ENCODE measurements at places on chromosomes 4 and X.

DNA sequence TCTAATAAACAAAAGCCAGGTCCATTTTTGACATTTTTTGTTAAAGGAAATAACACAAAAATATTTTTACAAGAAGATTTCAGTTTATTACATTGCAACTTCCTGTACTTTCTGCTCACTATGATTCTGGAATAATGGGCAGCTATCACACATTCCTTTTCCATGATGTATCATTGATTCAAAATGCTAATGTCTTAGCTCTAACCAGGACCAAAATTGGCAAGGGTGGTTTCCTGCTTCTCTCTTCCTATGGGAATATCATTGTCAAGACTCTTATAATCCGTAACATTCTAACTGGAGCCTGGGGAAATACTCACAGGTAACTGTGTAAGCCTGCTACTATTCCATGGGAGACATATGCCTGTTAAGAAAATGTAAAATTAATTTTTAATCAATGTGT is 218.6 kb downstream of the DCAF12L2 start:
- H3K36me3 ChIP-seq: no peaks in the 10 kb centered on the region
- no peak overlapping the region for H3K27ac ChIP-seq
- H3K27me3 ChIP-seq: no peaks in the 10 kb centered on the region
- no peaks in the 10 kb centered on the region for H3K4me1 ChIP-seq

DNA sequence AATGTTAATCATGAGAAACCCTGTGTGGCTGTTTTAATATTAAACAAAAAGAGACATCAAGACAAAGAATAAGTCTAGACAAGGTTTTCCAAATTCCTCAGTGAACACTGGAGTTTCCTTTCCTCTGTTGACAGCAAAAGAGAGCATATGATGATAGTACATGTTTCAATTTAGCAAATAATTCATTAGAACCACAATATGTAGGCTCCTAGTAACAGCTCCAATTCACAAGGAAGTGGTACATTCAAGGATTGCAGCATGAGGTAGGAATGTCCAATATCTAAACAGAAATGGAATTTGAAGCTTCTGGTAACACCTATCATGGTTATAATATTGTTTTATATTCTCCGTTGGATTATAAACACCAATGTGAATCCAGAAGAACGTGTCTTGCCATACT is 203.8 kb upstream of the TECRL start:
- no peaks in the 10 kb centered on the region for H3K4me1 ChIP-seq
- H3K36me3 ChIP-seq: no peaks in the 10 kb centered on the region
- DNase-seq: no peak
- no peaks in the 10 kb centered on the region for H3K27me3 ChIP-seq
- no peak overlapping the region for H3K4me3 ChIP-seq

- peak; percentile 50 for DNase-seq
- peak overlapping the region; percentile 87 for H3K27ac ChIP-seq
- no peaks in the 10 kb centered on the region for H3K36me3 ChIP-seq
- H3K4me1 ChIP-seq: peaks cover 25% of the 10 kb centered on the region
- peak overlapping the region; percentile 81 for H3K4me3 ChIP-seq
- no peaks in the 10 kb centered on the region for H3K27me3 ChIP-seq
Observed at GRCh38 chrX:49053223-49054072, 5.4 kb upstream of the CCDC120 start.

GRCh38 chrX:155056877-155057792 is 13.8 kb downstream of the CMC4 start:
- DNase-seq: peak; percentile 16
- H3K4me3 ChIP-seq: peak overlapping the region; percentile 71
- peaks cover 7% of the 10 kb centered on the region for H3K36me3 ChIP-seq
- H3K27me3 ChIP-seq: no peaks in the 10 kb centered on the region

DNA sequence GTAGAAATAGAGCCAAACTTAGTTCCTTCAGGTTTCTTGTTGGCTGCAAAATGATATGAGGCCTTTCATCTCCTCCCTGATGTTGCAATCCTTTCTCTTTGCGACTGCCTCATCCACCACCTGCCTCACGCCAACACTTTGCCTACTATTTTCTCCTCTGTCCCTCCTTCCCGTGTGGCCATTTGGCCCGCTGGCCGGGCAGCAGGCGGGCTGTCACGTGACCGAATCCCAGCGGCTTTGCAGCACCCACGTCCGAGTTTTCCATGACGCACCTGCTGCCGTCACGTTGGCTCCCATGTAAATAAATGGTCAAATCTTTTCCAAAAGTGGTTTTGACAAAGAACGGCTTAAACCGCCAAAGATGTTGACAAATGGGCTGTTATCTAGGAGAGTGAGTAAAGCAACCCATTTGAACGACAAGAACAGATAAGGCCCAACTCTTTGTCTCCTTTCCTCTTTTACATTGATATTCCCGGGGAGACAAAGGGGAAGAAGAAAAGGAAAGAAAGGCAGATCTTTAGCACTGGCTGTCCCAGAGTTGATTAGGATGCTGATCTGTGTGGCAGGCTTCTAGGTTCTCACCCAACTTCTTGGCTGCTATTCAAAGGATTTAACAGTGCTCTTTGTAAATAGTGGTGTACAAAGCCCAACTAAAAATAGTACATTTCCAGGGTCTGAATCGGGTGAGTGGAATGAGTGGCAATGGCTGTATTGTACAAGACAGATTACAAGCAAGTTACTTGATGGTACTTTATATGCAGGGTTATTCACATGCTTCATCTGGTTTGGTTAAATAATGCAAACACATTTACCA is 174.2 kb upstream of the JADE1 start:
- no peaks in the 10 kb centered on the region for H3K4me1 ChIP-seq
- no peaks in the 10 kb centered on the region for H3K36me3 ChIP-seq
- no peak overlapping the region for H3K4me3 ChIP-seq

DNA sequence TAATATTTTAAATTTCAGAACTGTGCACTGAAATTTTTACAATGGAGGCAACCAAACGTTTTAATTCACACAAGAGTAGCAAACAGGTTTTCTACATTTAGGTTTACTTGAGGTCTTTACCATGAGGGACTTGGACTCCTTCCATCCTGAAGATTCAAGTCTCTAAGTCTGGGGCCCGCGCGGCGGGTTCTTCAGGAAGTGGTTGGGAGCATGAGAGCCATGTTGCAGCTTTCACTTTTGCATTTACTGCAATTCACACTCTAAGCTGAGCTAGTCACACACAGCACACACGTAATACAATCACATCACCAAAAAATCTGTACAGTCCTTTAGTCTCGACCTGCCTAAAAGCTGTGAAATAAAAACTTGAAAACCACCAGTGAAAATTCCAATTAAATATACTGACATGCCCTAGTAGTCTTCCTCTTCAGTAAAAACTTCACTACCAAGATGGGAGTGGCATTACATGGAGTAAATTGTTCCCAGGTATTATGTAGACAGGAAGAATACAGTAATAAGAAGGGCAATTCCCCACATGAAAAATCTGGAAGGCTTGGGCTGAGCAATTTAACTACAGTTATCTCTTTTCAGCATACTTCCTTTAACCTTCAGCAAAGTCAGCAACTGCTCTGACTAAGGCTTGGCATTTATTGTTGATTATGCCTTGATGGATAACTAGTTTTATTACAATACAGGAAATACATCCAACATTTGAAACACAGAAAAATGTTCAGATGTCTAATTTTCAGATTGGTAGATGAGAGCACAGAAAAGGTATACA is 571.1 kb upstream of the DIPK2B start:
- DNase-seq: no peak
- no peaks in the 10 kb centered on the region for H3K27me3 ChIP-seq
- no peaks in the 10 kb centered on the region for H3K36me3 ChIP-seq
- H3K27ac ChIP-seq: peak overlapping the region; percentile 88

- DNase-seq: no peak
- H3K4me3 ChIP-seq: no peak overlapping the region
- H3K4me1 ChIP-seq: no peaks in the 10 kb centered on the region
- H3K27me3 ChIP-seq: no peaks in the 10 kb centered on the region
- no peak overlapping the region for H3K27ac ChIP-seq
Observed at GRCh38 chr4:181950372-181951127, 292.7 kb upstream of the TENM3 start.

GRCh38 chr4:83318666-83319065 is 16.0 kb downstream of the HPSE start:
- H3K36me3 ChIP-seq: peaks cover 7% of the 10 kb centered on the region
- no peak overlapping the region for H3K27ac ChIP-seq
- no peak for DNase-seq

GRCh38 chr4:118783887-118784286 is 52.0 kb downstream of the SEC24D start:
- no peak for DNase-seq
- H3K4me1 ChIP-seq: no peaks in the 10 kb centered on the region
- no peak overlapping the region for H3K27ac ChIP-seq
- peaks cover 18% of the 10 kb centered on the region for H3K36me3 ChIP-seq
- H3K4me3 ChIP-seq: no peak overlapping the region

DNA sequence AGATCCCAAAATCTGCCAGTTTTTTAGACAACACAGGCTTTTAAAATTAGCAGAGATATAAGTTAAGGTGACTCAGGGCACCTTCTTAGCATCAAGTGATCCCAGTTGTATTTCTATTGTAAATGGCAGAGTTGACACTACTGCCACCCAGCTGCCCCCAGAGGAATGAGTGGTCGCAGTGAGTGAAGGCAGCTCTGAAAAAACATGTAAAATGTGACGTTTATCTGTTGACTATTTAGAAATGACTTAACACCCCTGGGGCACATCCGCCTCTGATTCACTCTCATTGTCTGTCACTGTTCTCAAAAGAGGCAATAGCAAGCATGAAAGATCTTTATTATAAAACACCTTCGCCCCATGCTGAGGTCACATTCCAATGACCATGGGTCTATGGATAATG is 592.4 kb downstream of the ACTRT1 start:
- H3K36me3 ChIP-seq: no peaks in the 10 kb centered on the region
- no peaks in the 10 kb centered on the region for H3K27me3 ChIP-seq
- no peak overlapping the region for H3K4me3 ChIP-seq
- no peak for DNase-seq
- H3K4me1 ChIP-seq: no peaks in the 10 kb centered on the region
- no peak overlapping the region for H3K27ac ChIP-seq

DNA sequence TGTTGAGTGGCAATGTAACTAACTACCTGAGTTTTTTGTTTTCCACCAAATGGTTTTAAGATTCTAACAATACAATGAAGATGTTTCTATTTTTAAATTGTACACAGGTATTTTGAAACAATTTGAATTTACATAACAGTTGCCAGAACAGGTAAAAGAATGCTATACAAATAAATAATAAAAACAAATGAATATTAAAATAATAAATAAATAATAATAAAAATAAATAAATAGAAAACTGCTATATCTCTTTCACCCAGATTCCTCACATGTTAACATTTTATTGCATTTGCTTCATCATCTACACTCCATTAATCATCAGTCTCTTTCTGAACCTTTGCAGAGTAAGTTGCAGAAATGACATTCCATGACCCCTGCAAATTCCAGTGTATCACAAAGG is 32.3 kb upstream of the DSPP start:
- no peaks in the 10 kb centered on the region for H3K36me3 ChIP-seq
- no peaks in the 10 kb centered on the region for H3K4me1 ChIP-seq
- H3K27me3 ChIP-seq: no peaks in the 10 kb centered on the region
- no peak for DNase-seq

- no peaks in the 10 kb centered on the region for H3K36me3 ChIP-seq
- H3K4me3 ChIP-seq: no peak overlapping the region
- no peaks in the 10 kb centered on the region for H3K4me1 ChIP-seq
- DNase-seq: no peak
- H3K27ac ChIP-seq: no peak overlapping the region
- peaks cover 6% of the 10 kb centered on the region for H3K27me3 ChIP-seq
Observed at GRCh38 chr4:99723612-99724011, 66.0 kb upstream of the C4orf54 start.

DNA sequence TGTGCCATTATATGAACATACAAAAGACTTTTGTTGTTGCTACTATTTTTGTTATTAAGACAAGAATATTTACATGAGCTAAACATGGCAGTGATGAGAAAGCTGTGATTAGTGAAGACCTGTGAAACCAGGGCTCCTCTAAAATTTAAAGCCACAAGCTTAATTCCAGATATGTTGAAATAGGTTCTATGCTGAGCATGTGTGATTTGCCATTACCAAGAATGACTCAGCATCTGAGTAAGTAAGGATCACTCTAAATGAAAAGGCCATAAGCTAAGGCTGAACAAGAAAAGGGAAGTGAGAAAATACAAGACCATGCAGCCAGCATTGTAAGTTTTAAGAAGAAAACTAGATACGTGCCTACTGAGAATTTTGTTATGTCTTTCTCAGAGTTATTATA is 75.9 kb upstream of the CAMK2D start:
- peaks cover 2% of the 10 kb centered on the region for H3K36me3 ChIP-seq
- peak overlapping the region; percentile 63 for H3K27ac ChIP-seq
- no peaks in the 10 kb centered on the region for H3K27me3 ChIP-seq
- no peak for DNase-seq

GRCh38 chrX:29535212-29536162 is 679.9 kb upstream of the MAGEB2 start:
- H3K27ac ChIP-seq: no peak overlapping the region
- no peaks in the 10 kb centered on the region for H3K36me3 ChIP-seq
- no peak for DNase-seq
- no peak overlapping the region for H3K4me3 ChIP-seq
- no peaks in the 10 kb centered on the region for H3K4me1 ChIP-seq

DNA sequence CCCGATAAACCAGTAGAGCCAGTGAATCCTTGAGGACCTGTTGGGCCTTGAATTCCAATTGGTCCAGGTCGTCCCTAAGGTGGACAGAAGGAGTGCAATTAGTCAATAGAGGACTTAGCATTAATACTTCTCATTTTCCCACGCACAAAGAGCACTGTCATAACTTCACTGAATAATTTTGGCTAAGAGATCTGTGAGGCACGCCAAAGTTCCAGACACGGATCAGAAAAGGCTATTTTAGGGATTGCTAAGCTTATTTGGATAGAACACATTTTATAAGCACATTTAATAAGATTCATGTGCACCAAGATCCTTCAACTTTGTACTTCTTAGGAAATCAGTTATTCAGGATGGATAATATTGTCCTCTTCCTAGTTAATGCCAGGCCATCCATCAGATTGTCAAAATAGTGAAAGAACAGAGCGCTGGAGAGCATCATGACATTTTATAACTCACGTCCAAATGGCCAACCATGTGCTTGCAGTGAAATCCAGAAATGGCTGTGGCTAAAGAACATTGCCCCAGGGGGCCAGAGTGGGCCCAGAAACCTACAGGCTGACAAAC is 129.8 kb downstream of the ATG4A start:
- H3K27me3 ChIP-seq: peaks cover 14% of the 10 kb centered on the region
- peaks cover 3% of the 10 kb centered on the region for H3K4me1 ChIP-seq
- no peak overlapping the region for H3K4me3 ChIP-seq
- no peak overlapping the region for H3K27ac ChIP-seq
- H3K36me3 ChIP-seq: no peaks in the 10 kb centered on the region
- DNase-seq: no peak

GRCh38 chrX:8424912-8425311 is 39.7 kb upstream of the VCX3B start:
- no peaks in the 10 kb centered on the region for H3K27me3 ChIP-seq
- no peaks in the 10 kb centered on the region for H3K36me3 ChIP-seq
- no peaks in the 10 kb centered on the region for H3K4me1 ChIP-seq
- no peak for DNase-seq
- no peak overlapping the region for H3K27ac ChIP-seq

Data from stimulated activated naive B cell treated with anti-CD40 and anti-IgM and Interleukin-4, amounts not matched to agents 10 μg/mL and 1 μg/mL and 100 μg/mL, for 72 hours (primary cell).